ENCODE measurements at places on chromosomes 11 and 22. TPM values are rescaled to one million over a fixed set of nuclear protein-coding genes. Genes with fewer than 3 reads are reported as not detected.

SLC6A5 gene
- total RNA-seq = 0.05 TPM

INS gene
- not detected for total RNA-seq

TEX54 gene
- not detected for total RNA-seq

TRPC6 gene
- not detected for total RNA-seq

SMTNL1 gene
- not detected for total RNA-seq

GRCh38 chr11:112864672-112865071 is 96.5 kb upstream of the NCAM1 start:
- no peak for DNase-seq

GRCh38 chr11:36150986-36151385 is 138.2 kb downstream of the COMMD9 start:
- no peak for DNase-seq

DNA sequence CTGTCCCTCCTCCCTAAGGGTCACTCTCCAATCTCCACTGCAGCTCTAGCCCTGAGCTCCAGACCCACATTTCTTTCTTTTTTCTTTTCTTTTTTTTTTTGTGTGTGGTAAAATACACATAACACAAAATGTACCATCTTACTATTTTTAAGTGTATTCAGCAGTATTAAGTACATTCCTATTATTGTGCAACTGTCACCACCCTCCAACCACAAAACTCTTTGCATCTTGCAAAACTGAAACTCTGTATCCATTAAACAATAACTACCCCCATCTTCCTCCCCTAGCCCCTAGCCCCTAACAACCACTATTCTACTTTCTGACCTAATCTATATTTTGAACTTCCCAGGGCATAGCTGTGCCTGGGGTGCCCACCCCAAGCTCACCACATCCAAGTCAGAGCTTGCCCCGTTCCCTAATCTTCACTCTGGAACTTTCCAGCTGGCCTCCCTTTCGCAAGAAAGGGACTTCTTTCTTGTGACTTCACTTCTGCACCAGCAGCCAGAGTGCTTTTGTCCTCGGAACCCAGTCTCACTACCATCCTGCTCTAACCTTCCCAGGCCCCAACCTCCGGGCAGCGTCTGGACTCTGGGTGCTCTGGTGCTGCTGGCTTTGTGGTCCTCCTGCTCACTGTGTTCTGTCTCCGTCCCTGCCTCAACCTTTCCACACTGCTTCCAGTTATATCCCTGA is 30.7 kb downstream of the PARVG start:
- no peak for DNase-seq

DNA sequence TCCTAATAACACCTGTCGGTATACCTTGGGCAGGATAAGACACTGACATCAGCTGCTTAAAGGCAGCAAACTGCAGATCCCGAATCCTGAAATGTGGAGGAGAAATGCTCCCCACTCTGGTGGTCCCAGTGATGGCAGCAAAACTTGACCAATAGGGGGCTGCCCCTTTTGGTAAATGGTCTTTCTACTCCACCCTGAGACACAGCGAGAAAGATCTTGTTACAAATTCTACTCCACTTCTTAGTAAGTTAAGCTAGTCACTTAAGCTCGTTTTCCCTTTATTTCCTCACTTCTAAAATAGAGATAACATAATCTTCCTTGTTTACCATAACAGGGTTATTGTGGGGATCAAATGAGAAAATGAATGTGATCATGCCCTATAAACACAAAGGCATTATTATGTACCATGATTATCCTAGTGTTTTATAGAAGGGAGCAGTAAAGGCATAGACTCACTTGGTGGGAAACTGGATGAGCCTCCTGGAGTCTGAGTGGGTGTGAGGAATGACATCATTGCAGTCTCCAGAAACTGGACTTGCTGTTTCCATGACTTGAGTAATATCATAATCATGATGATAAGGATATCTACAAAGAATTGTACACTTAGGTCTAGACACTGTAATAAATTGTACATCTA is 50.9 kb downstream of the ENDOD1 start:
- DNase-seq = no peak

DNA sequence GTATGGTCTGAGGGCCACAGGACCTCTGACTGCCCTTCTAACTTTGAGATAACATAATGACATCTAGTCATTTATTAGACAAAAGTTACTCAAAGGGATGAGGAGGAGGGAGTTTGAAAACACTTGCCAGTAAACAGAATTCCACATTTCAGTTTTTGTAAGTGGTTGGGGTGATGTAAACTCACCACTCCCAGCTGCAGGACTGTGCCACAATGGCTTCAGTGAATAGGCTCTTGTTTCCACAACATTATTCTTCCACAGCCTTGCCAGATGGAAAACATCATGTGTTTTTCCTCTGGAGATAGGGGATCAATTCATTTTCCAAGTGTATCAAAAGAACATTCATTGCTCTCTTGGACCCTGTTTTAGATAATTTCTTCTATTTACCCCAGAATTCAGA is 147.2 kb upstream of the BDNF start:
- no peak for DNase-seq

- peak; percentile 67 for DNase-seq
Observed at GRCh38 chr11:2166091-2166851, 5.3 kb upstream of the INS start.

DNA sequence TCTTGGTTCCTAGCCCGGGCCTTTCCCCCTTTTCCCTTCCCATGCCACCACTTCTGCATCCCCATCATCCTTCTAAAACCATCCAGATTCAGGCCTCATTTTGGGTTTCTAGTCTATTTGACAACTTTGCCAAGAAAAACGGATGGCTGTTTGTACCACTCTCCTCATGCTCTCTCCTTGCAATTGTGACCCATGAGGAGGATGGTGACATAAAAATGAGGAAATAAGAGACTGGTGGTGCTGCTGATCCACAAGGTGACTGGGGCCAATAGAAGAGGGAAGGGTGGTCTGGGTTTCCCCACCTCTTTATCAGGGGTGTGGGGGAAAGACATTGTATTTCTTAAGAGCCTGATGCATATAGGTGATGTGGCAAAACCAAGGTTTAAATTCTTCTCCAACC is 1.0 kb downstream of the MS4A4A start:
- no peak for DNase-seq

- no peak for DNase-seq
Observed at GRCh38 chr11:14309425-14310192, 49.4 kb downstream of the RRAS2 start.

GRCh38 chr11:133058501-133058900 is 473.8 kb downstream of the OPCML start:
- DNase-seq = no peak

DNA sequence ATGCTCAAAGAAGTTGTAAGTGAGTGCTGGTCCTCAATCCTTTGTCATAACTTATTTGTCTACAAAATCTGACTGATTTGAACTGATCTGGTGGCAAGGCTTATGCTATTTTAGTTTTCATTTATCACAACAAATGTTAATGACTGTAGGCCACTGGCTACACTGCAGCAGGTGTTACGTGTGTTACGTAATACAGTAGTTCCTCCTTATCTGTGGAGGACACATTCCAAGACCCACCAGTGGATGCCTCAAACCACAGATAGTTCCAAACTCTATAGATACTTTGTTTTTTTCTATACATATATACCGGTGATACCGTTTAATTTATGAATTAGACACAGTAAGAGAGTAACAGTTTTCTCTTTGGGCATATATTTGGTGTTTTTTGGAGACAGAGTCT is 7.0 kb downstream of the MADD start:
- no peak for DNase-seq

GRCh38 chr11:69351460-69351859 is 57.5 kb downstream of the MYEOV start:
- no peak for DNase-seq

DNA sequence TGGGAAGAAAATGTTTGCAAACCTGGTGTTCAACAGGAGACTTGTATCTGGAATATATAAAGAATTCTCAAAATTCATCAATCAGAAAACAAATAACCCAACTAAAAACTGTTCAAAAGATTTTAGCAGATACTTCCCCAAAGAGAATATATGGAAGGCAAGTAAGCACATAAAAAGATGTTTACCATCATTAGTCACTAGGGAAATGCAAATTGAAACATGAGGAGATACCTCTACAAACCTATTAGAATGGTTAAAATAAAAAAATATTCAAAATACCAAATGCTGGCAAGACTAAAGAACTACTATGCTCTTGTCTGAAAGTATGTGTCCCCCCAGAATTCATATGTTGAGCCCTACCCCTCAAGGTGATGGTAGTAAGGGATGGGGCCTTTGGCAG is 8.6 kb downstream of the EXPH5 start:
- DNase-seq = no peak

DNA sequence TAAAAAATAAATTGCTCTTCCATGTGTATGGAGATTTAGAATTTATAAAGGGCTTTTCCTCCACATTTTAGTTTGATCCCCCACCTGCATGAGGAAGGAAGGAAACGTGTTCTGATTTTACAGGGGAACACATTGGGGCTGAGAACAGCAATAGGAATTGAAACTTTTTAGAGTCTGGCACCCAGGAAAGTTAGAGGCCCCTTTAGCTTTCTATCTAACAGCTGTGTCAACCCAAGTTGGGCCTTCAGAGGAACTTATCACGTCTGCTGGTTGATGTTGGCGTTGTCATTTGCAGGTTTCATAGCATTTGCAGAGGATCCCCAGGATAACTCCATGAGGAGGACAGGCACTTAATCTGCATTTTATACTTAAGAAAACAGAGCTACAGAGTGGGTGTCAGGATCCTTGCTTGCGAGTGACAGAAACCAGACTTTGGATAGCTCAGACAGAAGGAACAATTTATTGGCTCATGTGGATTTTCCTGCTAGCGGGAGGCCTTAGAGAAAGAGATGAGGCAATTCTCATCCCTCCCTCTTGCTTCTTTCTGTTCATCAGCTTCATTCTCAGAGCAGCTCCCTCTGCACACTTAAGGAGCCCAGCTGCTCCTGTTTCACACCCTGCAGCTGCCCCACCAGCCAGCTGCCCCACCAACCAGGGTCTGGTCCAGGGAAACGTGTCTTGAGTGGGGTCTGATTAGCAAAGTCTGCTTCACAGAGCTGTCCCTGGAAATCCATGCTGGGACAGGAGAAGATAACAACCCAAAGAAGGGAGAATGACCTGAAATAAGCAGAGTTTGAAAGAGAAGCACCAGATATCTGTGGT is 92.5 kb upstream of the OR4B1 start:
- DNase-seq = no peak

DNA sequence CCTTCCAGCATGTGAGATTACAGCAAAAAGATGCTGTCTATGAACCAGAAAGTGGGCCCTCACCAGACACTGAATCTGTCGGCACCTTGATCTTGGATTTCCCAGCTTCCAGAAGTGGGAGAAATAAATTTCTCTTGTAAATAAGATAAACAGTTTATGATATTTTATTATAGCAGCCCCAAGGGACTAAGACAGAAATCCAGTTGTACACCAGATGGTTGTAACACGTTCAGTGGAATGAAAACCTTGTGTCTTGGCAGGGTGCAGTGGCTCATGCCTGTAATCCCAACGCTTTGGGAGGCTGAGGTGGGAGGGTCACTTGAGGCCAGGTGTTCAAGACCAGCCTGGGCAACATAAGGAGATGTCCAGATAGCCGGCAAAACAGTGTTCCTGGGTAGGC is 61.8 kb downstream of the MCHR1 start:
- DNase-seq = no peak

- DNase-seq = no peak
Observed at GRCh38 chr11:121459413-121460017, 6.7 kb upstream of the SORL1-AS1 start.

GRCh38 chr22:20429254-20430100 is 8.1 kb downstream of the SCARF2 start:
- no peak for DNase-seq

DNA sequence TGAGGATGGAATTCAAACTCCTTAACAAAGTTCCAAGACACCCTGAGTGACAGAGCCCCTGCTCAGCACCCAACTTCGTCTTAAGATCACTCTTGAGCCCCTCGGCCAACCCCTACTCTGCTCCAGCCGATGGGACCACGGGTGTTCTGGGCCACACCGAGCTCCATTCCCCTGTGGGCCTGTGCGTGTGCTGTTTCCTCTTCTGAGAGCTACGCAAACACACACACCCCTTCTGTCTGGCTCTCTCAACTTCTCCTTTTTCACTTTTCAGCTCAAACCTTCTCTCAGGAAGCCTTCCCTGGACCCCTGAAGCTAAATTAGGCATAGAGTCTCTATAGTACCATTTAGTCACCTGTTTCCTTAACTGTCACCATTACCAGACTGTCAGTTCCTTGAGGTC is 37.5 kb upstream of the NNMT start:
- no peak for DNase-seq

DNA sequence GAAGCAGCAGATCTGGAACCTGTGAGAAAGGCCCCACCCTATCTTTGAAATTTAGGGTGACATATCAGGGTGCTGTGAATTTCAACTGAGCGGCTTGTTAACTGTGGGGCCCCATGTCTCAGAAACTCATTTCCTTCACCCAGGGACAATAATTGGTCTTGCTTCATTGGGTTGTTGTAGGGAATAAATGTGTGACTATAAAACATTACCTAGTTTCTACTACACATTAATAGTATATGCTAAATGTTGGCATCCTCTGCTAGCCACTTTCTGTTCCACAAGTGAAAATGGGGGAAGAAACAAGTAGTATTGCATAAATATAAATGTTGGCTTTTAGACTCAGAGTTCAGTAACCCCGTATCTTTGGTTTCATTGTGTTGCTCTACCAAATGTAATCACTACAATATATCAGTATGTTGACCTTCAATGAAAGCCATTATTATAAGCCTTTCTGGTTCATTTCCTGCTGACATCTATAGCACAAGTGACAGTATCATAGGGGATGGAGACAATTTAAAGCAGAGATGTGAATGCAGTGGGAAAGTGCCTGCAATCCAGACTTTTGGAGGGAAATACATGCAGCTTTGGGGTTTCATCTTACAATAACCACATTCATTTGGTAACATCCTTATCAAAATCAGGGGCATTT is 905.5 kb upstream of the RAG2 start:
- no peak for DNase-seq

GRCh38 chr22:46881373-46882118 is 119.1 kb downstream of the TBC1D22A start:
- DNase-seq = no peak

- no peak for DNase-seq
Observed at GRCh38 chr11:73343076-73343873, 32.9 kb upstream of the RELT start.

GRCh38 chr11:78748918-78749690 is 174.4 kb upstream of the NARS2 start:
- DNase-seq = no peak

- no peak for DNase-seq
Observed at GRCh38 chr11:34252651-34253050, 105.2 kb downstream of the ABTB2 start.
